ENCODE measurements at places on chromosomes 1 and 21.

DNA sequence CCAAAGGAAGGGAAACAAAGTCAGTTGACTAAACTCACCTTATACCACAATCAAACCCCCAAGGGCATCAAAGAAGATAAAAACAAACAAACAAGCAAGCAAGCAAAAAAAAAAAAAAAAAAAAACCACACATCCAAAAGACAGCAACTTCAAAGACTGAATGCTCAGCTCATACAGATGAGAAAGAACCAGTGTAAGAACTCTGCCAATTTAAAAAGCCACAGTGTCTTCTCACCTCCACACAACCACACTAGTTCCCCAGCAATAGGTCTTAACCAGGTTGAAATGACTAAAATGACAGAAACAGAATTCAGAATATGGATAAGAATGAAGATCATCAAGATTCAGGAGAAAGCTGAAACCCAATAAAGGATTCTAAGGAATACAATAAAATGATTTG, 193.4 kb downstream of the FAF1 start:
- no peak for DNase-seq

DNA sequence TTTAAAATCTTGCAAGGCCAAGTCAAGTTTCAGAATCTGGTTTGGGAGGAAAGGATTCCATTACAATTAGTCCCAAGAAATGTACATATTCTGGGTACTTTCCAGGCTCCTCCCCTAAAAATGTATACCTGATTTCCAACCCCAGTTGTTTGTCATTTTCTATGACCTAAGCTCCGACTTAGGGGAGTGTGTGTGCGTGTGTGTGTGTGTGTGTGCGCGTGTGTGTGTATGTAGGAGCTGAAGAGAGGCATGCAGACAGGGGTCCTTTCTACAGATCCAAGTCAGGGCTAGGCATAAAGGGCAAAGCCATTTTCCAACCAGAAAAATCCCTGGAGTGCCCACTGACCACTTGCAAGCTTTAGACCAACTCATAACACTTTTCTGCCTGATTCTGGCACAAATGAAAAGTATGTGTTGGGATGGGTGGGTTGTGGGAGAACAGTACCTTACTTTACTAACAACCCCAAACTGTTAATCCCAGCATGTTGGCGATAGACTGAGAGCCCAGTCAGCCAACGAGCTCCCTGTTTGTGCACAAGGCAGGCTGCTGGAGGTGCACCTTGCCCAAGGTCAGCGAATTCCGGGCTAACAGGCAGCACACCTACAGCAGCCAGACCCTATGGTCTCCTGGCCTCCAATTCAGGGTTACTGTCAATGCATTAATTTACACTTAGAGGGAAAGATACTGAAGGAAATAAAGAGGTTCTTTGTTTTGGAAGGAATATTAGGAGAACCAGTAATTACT, 1.7 kb downstream of the TRABD2B start:
- no peak for DNase-seq

- no peak for DNase-seq
Observed at GRCh38 chr1:168583571-168583970, 7.2 kb downstream of the XCL1 start.

GRCh38 chr1:207849646-207850045, 61.3 kb downstream of the CD34 start:
- no peak for DNase-seq

DNA sequence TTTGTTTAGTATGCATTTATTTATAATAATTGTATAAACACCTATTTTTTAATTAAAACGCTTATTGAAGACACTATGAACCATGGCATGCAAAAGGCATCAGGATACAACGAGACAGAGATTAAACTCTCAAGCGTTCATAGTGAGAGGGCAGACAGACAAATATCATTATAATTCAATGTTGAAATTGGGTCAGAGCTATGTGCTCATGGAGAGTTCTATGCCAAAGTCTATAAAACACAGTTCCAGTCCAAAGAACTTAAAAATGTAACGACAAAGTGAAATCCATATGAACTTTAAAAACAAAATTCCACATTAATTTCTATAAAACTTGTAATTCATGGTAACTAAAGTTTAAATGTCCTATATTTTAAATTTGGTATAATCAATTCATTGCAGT, 724.0 kb downstream of the LTN1 start:
- DNase-seq: no peak

DNA sequence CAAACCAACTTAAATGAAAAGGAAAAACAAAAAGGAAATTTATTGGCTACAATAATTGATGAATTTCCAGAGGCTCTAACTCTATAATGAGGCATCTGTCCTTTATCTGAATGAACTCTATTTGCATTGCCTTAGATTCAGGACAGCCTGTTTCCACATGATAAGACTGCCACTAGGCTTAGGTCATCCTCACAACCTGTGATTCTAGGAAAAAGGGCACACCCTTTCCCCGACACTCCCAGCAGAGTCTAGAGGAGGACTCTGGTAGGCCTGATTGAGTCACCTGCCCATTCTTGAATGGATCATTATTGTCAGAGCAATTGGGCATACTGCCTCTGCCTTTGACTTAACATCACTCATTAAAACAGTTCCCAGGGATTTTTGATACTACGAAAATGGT, 262.8 kb downstream of the TPR start:
- no peak for DNase-seq

DNA sequence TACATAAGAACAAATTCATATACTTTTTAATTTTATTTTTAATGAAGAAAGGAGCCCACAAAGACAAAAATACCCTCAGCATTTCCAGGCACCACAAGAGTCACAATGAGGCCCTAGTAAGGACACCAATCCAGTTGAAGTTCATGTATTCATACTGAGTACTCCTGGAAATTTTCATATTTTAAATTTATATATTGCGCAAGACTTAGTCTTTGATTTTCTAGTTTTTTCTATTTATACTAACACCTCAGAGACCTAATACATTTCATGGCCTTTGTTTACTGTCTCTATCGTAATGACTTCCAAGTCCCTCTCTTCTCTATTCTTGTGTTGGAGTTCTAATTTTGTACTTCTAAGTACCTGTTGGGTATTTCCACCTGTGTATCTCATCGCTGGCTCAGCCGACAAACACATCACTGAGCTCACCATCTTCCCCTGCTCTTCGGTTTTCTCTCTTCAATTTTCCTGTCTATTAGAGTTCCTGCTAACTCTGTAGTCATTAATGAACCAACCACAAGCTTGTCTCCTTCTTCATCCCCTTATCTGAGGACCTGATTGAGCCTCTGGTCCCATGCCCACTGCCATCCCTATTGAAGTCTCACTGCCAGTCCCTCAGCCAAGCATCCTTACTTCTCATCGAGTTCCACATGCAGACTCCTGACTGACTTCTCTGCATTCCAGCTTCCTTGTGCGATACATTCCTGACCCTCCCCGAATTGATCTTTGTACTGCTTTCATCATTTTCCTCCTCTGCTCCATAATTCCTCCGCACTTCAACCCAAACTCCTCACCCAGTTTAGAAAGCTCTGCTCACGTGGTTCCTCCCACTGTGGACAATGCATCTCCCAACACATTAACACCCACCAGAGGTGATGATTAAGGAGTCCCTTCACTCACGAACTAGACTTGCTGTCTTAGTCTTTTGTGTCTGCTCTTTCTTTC, 17.3 kb upstream of the IRF2BP2 start:
- DNase-seq: no peak

All from AG04449 (cell line).